ENCODE measurements at places on chromosomes 5 and 9.

DNA sequence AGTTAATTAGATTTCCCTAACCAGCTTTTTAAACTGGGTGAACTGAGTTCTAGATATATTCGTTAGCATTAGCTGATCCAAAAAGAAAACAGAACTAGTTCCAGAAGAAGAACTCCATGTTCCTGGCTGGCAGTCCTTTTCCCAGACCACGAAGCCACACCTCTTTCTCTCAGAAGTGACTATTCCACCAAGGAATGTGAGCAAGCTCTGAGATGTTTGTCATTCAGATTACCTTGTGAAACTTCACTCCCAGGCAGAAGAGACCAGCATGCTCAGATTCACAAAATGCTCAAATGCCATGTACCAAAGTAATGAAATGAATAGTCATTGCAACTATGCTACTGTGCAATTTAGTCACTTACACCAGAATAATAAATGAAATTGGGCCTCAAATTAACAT lies 4.4 kb upstream of the SSBP2 start:
- DNase-seq, result no peak

GRCh38 chr9:120890320-120891244 lies 13.6 kb upstream of the PHF19 start:
- no peak for DNase-seq

DNA sequence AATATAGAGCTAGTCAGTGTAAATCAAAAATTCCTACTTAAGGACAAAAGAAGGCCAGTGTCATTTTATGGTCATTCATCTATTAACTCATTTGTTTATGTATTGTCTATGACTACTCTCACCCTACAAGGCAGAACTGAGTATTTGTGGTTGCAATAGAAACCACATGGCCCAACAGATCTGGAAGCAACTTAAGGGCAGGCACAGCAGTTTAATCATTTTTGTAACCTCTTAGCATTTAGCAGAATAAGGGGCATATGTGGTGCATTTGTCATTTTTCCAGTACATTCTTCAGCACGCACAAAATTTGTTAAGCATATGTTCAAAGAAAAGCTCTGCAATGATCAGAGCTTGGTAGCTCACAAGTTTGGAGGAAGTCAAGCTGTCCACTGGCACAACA lies 1.1 kb downstream of the FKBP15 start:
- DNase-seq, result no peak

DNA sequence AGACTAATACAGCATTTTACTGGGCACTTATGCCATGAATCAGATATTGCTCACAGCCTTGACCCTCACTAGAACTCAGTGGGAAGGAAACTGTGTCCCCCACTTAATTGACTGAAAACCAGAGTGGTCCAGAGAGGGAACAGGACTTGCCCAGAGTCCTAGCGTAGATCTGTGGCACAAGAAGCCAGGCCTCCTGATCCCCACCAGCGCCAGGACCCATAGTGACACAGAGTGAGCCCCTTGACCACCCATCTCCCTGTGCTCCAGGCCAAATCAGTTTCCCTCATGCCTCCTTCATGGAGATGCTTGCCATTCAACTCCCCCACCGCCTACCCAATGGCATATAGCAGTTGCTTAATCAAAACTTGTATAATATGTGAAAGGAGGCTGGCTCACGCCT lies 8.3 kb downstream of the KIF12 start:
- no peak for DNase-seq

DNA sequence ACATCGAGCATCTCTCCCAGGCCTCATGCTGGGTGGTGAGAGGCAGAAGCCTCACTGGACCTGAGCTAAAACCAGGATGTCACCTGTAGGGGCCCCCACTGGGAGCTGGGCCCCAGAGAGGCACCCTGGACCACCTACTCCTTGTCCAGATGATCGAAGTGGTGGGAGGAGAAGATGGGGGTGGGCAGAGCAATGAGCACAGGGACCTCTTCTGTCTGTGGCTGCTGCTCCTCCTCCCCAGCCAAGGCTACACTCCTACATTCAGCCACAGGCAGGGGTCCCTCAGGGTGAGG lies 227.5 kb downstream of the CACNA1B start:
- DNase-seq, result no peak

GRCh38 chr5:72242796-72243475 lies 77.1 kb downstream of the MRPS27 start:
- DNase-seq, result no peak

- no peak for DNase-seq
Observed at GRCh38 chr5:74116984-74117383, 491.0 kb downstream of the ARHGEF28 start.

GRCh38 chr9:130292106-130292505 lies 26.5 kb downstream of the HMCN2 start:
- DNase-seq, result no peak

GRCh38 chr9:6897207-6897822 lies 139.5 kb downstream of the KDM4C start:
- no peak for DNase-seq

DNA sequence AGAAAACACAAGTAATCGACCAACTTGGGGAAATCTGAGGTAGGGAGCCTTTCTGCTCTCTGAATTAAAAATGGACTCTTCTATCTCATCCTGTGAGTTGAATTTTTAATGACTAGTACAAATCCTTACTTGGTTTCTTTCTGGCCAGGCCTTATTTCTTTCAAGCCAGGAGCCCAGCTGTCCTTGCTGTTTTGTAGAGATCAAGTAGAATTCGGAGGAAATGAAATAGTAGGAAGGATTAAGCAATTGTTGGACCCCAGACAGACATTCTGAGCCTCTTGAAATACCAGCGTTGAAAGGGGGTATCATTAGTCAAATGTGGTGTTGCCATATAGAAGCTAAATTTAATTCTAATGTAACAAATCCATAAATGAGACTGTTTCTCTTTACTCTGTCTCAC lies 53.7 kb upstream of the SMIM15 start:
- no peak for DNase-seq

DNA sequence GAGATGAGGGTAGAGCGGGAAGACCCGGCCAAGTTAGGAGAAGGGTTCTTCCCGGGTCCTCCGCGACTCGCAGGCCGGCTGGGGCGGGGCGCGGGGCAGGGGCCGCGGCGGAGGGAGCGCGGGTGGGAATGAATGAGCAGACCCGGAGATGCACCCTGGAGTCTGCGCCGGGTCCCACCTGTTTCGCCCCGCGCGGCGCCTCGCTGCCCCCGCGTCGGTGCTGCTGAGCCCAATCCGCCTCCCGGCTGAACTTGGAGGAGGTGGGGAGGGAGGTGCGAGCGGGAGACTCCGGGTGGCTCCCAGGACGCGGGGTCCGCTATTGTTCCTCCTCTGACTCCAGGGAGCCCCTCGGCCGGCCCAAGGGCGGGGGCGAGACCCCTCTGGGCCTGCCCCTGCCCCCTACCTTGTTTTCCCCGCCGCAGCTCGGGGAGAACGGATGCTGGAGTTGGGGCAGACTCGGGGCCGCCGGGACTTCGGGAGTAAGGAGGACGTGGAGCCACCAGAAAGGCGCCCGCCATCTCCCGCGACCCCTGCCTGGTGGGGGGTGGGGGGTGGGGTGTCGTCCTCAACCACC lies 659 bp downstream of the RAI14 start:
- DNase-seq, result no peak

DNA sequence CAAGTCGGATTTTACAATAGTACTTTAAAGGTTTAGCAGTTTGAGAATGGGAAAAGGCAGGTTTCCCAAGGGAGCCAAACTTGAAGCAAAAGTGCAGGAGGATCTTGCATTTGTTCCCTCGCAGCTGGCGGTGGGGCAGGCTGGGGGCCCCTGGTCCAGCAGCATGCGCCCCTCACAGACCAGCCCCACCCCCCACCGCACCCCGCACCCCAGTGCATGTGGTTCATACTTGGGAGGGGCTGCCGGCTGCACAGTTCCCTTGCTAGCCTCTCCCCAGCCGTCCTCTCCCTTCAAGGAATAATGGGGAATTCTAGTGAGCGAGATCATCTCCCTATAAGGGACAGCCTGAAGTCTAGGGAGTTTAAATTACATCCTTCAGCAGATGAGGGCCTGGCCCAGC lies 273.1 kb upstream of the IRX2 start:
- no peak for DNase-seq

- no peak for DNase-seq
Observed at GRCh38 chr9:98374385-98375051, 119.1 kb upstream of the TBC1D2 start.

DNA sequence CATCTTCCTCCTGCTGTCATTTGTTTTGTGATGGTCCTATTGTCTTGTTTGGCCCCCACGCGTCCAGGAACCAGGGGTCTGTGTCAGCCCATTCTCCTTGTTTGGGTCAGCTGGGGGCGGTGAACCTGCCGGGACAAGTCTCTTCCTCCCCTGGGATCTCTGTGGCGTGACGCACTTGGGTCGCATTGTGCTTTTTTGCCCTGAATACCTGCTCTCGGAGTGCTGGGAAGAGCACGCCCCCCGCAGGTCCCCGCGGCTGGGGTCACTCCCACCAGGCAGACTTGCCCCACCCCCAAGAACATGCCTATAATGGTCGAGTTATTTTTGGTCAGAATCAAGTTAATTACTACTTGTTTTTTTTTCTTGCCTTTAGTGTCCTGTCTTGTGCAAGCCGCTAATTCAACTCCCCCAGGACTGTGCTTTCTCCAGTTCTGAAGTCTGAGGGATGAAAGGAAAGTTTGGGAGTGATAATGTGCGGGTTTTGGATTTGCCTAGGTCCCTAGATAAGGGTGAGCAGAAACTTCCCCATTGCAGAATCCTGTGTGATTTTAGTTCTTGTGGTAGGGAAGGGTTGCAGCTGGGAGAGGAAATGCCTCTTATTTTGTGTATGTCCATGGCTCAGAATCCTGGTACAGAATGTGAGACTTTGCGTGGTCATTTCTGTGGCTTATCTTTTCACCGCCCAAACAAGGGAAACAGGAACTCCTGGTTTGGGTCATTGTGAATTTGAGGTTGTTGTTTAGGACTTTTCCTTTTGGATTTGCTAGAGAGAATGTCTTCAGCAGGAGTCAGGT lies 789 bp downstream of the ACER2 start:
- no peak for DNase-seq

GRCh38 chr9:136238342-136238732 lies 7.3 kb downstream of the QSOX2 start:
- DNase-seq, result no peak

GRCh38 chr5:65085516-65085850 lies 316.8 kb downstream of the CWC27 start:
- no peak for DNase-seq

- no peak for DNase-seq
Observed at GRCh38 chr5:111296570-111296969, 72.4 kb downstream of the CAMK4 start.

- no peak for DNase-seq
Observed at GRCh38 chr5:34609951-34610441, 46.1 kb upstream of the RAI14 start.

GRCh38 chr5:139061274-139061673 lies 136.9 kb downstream of the SIL1 start:
- DNase-seq, result no peak

DNA sequence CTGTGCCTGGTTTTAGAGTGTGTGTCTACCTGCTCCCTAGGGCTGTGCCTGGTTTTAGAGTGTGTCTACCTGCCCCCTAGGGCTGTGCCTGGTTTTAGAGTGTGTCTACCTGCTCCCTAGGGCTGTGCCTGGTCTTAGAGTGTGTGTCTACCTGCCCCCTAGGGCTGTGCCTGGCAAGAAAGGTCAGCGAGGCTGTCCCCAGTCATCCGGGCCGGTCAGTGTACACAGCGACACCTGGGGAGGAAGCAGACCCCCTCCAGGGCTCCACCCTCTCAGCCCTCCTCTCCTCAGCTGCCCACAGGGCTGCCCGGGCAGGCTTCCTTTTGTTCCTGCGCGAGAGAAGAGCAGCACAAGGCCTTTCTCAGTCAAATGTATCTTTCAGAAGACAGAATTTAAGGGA lies 4.1 kb downstream of the NRARP start:
- no peak for DNase-seq

GRCh38 chr5:67478337-67478736 lies 281.7 kb upstream of the CD180 start:
- no peak for DNase-seq

DNA sequence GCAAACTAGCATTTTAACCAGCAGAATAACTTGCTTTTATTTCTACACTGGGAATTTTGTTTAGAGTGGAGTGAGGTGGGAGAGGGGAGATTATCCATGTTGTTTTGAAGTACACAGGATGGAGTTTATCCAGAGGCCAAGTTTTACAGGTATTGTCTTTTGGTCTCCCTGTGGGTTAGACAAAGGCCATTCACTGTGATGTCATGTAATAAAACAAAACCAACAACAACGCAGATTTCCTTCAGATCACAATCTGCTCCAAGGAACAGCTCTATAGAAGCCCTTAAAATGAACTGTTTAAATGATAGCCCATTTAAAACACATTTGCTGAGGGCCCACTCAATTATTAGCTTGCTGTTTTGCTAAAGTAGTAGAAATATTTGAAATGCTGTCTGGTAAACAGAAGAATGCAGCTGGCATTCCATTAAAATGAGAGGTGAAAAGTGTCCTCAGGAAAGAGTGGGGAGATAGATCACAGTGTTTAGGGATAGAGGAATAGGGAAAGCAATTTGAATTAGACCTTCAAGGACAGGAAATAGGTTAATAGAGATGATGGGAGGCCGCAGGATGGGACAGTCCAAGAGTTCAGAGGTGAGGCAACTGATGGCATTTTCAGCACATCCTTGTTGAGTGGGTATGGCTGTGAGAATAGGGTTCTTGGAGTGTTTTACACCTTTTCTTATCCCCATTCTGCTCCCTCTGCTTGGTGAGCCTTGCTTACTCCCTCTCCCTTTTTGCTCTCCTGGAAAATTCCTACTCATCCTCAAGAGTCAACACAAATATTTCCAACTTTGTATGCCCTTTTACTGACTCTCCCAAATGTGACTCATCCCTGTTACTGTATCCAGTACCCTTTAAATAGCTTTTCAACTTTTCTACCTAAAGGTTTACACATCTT lies 140.1 kb upstream of the NR3C1 start:
- no peak for DNase-seq

DNA sequence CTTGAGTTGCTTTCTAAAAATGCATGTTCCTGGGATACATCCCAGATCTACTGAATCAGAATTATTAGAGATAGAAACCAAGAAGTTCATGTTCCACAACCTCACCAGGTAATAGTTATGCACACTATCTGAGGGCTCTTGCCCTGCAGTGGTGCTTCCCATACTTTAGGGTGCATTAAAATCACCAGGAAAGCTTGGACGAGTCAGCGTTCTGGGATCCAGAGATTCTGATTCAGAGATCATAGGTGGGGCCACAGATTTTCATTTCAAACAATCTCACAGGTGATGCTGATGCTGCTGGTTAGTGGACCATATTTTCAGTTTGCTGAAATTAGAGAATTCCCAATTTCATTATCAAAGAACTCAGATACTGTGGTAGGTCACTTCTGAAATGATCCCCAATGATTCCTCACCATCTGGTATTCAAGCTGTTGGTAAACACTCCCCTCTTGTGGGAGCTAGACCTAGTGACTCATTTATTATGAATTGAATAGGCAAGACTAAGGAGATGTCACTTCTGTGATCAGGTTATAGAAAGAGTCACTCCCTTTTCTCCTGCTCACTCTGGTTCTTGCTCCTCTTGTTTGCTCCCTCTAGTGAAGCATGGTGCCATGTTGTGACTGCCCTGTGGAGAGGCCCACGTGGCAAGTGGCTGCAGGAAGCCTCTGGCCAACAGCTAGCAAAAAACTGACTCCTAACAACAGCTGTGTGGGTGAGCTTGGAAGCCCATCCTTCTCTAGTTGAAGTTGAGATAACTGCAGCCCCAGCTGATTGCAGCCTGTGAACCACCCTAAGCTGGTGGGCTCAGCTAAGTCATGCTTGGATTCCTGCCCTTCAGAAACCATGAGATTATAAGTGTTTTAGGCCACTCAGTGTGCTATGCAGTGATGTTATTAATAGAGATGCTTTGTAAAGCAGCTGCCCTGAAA lies 59.8 kb downstream of the SH3TC2 start:
- DNase-seq, result no peak

- no peak for DNase-seq
Observed at GRCh38 chr9:111475195-111475594, 9.0 kb downstream of the ECPAS start.
